ENCODE measurements at places on chromosomes 4 and X.

GRCh38 chr4:5399790-5400421 lies 308.5 kb downstream of the EVC2 start:
- peak; percentile 17 for DNase-seq

DNA sequence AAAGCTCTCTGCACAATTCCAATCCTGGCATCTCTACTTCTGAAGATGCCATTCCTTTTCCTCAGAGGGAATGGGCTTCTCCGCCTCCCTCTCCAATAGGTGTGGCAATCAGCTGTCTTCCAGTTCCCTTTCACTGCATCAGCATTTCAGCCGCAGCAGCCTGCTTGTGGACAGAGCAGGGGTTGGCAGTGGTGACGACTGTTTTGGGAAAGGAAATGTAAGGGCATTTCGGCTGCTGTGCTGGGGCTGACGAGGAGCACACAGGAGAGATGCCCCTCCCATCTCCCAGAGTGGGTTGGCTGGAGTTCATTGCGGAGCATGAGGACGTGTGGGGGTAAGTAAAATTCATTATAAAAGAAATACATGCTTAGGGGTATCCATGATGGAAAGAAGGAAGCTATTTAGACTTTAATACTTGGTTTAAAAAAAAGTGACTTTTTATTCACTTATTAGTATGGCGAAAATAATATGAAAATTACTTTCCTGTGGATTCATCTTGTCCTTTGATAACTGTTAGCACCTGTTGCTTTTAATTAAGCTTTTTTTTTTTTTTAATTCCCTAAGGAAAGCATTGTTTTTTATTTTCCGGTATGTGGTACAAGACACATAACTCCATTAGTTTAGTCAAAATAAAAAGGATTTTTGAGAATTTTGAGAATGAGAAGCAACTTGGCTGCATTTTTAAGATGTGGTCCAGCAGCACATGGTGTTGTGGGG lies at the start of gene LIMCH1:
Gene LIMCH1, plus strand, starts transcription at position 141 of the 717 bp plus-strand sequence. CDS start 67,839 bp downstream, outside the sequence.
- peak; percentile 27 for DNase-seq

DNA sequence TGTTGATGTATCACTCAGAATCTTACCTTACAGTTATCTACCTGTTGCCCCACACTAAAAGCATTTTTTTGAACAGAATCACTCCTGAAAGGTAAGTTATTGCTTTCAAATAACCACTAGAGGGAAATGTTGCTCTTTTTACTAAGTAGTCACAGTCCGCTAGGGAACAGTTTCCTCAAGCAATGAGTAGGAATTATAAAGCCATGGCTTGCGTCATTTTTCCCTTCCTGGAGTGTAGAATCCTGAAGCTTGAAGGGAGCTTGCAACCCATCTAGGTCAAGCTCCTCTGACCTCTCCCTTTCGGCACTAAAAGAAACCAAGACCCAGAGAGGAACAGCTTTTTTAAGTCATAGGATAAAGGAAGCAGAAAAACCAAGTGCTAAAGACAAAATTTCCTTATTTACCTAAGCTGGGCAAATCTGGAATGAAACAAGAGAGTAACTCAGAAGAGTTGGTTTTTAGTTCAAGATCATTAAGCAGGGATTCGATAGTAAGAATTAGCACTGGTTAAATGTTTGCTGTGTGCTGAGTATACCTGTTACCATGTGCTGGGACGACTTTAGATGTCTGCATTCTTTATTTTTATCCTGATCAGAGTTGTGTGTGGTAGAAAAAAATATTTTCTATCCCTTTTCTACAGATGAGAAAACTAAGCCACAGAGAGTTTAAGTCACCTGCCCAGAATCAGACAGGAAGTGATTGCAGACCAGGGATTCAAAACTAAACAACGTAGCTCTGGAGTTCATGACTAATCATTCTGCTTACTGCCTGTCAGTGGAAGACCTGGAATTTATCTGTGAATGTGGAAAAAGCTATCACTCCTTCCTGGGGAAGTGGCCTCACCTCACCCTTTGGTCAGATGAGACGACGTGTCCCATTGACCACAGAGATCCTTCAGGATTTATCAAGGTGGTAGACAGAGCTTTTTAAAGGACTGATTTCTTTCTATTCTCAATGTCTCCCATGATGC lies 631.5 kb downstream of the RAB28 start:
- no peak for DNase-seq

- no peak for DNase-seq
Observed at GRCh38 chrX:97266406-97267121, 382.9 kb downstream of the RPA4 start.

DNA sequence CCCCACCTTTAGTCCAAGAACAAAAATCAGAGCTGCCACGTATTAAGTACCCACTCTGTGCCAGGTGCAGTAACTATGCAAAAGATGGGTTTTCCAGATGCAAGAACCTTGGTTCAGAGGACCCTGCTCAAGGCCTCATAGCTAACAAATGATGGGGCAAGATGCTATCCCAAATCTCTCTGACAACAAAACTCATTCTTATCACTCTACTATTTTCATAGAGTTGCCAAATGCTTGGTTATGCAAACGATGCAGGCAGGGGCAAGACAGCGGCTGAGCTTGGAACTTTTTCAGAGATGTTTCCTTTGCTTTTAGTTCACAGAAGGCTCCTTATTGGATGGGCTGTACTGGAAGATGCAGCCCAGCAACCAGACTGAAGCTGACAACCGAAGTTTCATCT lies 30.5 kb downstream of the PKD2 start:
- DNase-seq: no peak

- no peak for DNase-seq
Observed at GRCh38 chrX:131958724-131959123, 64.4 kb upstream of the STK26 start.

DNA sequence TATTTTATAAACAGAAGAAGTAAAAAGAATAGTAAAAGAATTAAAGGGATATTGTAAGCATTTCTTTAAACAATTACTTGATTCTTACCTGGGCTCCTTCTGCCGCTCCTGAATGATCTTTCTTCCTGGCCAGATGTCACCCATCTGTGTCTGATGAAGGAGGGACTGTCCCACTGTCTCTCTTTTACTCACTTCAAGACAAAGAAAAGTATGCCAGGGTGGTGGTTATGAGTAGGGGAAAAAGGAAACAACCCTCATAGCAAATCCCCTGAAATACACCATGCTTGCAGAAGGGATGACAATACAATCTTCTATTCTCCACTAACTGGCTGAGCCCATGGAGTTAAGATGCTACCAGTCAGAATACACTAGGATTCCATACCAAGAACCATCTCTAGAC lies 31.1 kb downstream of the SYTL4 start:
- no peak for DNase-seq

DNA sequence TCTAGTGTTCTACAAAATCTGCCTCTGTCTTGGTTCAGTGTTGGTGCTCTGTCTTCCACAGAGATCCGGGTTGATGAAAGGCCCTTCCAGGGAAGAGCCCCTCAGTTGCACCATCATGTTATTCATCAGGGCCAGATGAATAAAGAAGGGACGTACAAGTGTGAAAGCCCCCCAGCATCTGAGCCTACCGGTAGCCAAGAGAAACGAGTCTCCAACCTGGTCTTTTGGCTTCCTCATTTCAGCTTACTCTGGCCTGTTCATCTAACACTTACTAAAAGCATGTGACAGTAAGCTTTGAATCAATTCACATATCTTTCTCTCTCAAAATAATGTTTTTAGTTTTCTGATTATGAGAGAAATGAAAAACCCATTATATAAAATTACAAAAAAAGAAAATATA lies 19.2 kb downstream of the MEPE start:
- DNase-seq: no peak

- no peak for DNase-seq
Observed at GRCh38 chr4:29467044-29467717, 1253.0 kb upstream of the PCDH7 start.

- no peak for DNase-seq
Observed at GRCh38 chrX:149208307-149208706, 296.8 kb downstream of the IDS start.

DNA sequence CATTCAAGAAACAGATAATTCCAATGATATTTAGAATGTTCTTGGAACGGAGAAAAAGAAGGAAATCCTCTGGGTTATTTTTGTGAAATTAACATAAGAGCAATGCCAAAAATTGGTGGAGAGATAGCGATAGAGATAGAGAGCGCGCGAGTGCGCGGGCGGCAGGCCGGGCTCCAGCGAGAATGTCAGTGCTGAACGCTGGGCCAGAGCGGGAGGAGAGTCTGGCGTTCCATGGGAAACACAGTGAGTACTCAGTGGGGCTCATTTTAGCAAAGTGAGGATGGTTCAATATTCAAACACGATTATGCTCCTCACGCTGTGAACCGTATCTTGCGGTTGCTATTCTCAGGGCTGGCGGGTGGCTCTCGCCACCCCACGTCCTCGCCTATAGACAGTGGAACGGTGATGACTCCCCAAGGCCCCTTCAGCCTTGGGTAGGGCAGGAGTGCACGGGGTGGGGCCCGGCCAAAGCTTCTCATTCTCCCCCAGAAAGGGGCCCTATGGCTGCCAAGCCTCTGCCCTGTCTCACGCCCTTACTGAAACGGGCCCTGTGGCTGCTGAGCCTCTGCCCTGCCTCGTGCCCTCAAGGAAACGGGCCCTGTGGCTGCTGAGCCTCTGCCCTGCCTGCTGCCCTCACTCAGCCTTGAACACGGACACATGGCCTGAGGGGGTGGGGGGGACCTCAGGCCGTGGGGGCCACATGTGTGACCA lies 16.9 kb downstream of the CPLX1 start:
- DNase-seq: no peak

- no peak for DNase-seq
Observed at GRCh38 chrX:54540289-54540688, 10.3 kb downstream of the GNL3L start.

DNA sequence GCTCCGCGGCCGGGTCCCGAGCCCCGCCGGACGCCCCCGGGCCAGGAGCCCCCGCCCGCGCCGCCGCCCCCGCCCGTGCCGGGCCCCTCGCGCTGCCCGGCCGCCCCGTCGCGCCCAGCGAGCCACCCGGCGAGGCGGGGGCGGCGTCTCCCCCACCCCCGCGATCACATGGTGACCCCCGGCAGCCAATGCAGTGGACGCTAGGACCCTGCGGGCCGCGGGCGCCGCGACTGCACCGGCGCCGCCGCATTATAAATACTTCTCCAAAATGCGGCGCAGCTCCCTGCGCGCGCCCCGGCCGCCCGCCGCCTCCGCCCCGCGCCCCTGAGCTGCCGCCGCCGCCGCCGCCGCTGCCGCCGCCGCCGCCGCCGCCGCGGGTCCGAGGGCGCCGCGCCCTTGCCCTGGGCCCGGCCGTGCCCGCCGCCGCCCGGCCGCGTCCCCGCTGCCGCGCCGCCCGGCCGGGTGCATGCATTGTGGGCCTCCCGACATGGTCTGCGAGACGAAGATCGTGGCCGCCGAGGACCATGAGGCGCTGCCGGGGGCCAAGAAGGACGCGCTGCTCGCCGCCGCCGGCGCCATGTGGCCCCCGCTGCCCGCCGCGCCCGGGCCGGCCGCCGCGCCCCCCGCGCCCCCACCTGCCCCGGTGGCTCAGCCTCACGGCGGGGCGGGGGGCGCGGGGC lies at the start of gene NAT8L:
Gene NAT8L, plus strand, starts transcription at position 282 of the 680 bp plus-strand sequence. Its CDS starts 185 bp downstream, at position 467.
- DNase-seq: peak; percentile 39

DNA sequence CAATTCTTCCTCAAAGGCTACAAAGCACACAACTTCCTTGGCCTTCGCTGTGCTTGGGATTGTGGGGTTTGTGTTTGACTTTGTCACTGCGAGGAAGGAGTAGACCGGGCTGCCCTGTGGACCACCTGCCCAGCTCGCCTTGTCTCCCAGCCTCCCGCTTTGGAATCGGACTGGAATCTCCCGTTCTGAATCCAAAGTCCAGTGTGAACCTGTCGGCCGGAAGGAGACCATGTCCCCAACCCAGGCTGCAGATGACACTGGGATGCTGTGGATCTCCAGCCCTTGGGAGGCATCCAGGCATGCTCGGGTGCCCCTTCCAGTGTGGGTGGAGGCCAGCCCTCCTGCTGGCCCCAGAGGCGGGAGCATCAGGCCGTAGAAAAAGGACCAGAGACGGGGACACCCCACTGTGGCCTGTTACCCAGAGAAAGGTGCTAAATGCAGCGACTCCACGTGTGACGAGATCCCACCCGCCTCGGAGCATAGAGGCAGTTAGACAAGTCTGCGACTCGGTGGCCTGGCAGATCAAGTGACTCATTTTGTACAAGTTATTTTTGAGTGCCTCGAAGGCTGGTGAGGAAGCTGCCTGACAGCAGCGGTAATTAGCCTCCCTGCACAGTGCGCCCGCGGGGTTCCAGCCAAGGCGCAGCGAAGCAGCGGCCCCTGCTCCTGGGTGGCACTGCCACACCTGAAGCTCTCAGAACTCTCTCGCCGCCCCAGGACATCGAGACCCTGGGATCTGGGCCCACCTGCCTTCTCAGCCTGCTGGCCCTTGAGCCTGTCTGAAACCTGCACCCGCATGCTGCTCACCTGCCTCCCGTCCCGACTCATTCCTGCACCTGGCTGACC lies 57.5 kb downstream of the ADRA2C start:
- DNase-seq: no peak

DNA sequence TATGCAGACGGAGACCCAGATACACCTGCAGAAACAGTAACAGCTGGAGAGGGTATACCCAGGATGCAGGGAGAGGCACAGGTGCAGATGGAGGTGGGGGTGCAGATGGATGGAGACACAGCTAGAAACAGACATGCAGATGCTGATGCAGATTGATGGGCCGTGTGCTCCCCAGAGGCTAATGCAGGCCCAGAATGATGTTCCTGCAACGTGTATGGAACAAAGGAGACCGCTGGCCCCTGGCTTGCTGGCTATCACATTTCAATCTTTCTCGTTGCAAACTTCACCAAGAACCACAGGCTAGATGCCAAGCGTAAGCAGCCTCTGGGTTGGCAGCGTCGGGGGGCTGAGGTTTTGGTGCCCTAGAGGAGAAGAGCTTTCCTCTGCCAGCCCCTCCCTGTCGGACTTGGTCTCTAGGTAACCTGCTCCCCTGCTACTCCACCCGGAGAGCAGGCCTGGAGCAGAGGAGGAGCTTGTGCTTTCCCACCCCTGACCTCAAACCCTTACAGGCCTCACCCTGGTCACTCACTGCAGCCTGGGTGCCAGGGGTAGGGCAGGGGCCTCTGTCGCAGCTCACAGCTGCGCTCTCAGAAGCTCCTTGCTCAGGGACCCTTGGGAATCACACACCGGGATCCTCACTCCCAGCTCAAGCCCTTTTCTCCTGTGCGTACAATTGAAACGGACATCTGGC lies 69.0 kb upstream of the PSAPL1 start:
- no peak for DNase-seq

DNA sequence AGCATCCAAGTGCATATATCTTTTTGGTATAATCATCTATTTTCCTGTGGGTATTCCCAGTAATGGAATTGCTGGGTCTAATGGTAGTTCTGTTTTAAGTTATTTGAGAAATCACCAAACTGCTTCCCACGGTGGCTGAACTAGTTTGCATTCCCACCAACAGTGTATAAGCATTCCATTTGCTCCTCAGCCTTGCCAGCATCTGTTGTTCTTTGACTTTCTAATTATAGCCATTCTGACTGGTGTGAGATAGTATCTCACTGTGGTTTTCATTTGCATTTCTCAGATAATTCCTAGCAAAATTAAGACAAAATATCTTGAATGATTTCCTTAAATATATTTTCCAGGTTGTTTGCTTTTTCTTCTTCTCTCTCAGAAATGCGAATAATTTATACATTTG lies 341.1 kb downstream of the GBA3 start:
- DNase-seq: no peak

DNA sequence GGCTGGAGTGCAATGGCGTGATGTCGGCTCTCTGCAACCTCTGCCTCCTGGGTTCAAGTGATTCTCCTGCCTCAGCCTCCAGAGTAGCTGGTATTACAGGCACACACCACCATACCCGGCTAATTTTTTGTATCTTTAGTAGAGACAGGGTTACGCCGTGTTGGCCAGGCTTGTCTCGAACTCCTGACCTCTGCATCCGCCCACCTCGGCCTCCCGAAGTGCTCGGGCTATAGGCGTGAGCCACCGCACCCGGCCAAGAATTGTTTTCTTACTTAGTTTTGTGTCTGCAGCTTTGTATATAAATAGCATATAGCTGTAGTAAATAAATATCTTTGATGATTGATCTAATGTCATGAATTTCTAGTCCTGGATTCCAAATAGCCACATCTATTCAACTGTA lies 81.1 kb downstream of the IL1RAPL1 start:
- no peak for DNase-seq
